ENCODE measurements at places on chromosomes 13 and 19.

DNA sequence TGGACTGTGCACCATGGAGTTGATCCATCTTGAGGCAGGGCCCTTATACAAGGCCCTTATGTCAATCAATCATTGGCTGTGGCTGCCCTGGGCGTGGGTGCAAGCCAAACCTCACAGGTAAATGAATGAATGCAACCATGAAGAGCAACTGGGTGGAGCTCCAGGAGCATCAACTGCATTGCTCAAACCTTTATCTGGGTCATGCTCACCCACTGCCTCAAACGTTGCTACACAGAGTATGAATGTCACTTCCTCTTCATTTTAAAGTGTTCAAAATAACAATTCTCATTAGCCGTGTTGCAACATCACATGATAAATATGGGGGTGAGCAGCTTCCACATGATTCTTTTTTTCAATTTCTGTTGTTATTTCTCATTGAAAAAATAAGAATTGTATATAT is 6.4 kb upstream of the ZNF333 start:
- no peak for DNase-seq

- DNase-seq, result no peak
Observed at GRCh38 chr19:11227195-11227886, 12.1 kb upstream of the ANGPTL8 start.

- no peak for DNase-seq
Observed at GRCh38 chr19:51252306-51253079, 1.6 kb downstream of the SIGLECL1 start.

- peak; percentile 22 for DNase-seq
Observed at GRCh38 chr13:25375727-25376358, 4.1 kb downstream of the ATP8A2 start.

DNA sequence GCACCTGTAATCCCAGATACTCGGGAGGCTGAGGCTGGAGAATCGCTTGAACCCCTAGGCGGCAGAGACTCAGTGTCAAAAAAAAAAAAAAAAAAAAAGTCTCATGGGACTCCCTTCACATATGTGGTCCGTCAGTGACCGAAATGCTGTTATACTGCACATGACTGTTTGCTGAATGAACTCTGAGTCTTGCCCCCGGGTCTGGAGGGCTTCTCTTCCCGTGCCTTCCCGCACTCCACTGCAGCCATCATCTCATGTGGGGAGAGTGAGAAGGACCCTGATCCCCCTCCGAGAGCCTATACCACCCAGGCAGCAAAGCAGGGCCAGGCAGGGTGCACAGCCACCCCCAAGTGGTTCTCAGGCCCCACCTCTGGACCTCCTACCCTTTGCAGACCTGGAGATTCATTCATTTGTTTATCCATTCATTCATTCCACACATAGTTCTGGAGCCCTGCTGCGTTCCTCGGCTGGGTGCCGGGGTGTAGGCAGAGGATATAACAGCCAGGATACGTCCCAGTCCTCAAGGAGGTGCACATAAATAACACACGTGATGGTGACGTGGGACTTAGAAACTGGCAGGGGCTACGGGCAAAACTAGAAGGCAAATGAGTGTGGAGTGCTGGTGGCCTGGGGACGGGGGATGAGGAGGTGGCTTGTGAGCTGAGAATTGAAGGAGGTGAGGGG is 14.2 kb downstream of the NDUFA11 start:
- DNase-seq, result no peak

DNA sequence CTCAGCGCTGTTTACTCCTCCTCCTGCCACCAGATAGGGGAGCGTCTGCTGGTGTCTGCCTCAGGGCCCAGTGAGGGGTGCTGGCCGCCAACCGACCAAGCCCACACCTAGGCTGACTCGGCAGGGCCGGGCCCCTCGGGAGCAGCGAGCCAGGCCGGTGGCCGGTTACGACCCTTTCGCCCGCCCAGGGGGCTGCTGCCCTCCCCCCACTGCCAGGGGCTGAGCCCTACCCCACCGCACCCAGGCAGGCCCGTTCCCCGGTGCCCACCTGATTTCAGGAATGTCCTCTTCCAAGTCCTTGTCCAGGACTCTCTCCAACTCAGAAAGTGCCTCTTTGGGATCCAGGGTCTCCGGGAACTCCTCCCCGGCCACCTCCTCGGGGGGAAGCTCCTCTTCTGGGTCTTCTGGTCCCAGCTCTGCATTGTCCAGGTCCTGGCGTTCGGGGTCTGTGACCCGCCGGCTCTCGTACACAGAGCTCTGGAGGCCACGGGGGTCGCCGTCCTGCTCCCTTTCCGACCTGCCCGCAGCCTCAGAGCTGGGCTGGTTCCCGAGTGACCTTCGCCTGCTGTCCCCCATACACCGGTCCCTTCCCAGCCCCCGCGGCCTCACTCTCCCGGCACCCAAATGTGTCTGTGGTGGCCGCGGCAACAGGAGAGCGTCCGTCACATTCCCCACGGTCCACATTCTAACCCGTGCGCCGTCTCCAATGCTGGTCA is 31.0 kb upstream of the MIER2 start:
- DNase-seq, result no peak

- DNase-seq, result no peak
Observed at GRCh38 chr13:47831265-47831664, 169.8 kb downstream of the SUCLA2 start.

- no peak for DNase-seq
Observed at GRCh38 chr19:3129112-3129511, 6.7 kb upstream of the GNA15 start.

DNA sequence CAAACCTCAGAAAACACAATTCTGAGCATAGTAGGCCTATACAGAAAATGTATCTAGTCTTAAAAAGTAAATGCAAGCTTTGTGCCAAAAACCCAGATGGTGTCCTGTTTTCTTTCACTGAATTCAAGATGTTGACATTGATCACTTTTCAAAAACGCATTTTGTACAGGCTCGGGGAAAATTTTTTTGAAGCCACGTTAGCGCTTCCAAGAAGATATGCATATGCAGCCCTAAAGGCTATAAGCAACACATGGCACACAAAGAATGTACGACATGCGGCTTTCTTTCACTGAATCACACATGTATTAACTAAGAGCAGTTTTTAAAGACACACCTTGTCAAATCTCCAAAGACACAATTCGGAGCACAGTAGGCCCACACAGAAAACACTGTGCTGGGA is 115.4 kb downstream of the MRPL57 start:
- DNase-seq, result no peak

GRCh38 chr13:105798541-105798940 is 736.9 kb downstream of the EFNB2 start:
- no peak for DNase-seq

DNA sequence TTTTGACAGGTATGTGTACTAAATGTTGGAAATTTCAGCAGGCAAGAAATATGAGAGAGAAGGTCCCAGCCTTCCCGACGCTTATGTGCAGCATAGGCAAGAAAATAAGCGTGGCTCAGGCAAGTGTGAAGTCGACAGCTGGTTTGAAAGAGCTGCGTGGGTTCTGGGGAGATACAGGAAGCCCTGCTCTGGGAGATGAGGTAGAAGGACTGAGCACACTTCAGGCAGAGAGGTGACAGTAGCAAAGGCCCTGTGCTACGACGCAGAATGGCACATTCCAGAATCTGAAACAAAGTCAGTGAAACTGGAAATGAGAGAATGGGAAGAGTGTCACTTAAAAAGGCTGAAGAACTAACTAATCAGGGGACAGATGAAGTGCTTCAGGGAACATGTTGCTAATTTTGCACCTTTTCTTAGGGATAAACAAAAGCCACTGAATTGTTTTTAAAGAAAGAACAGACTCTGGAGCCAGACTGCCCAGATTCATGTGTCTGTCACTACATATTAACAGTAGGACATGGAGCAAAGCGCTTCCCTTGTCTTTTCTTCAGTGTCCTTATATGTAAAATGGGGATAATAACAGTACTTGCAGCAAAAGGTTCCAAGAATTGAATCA is 160.1 kb downstream of the SPRY2 start:
- DNase-seq, result no peak

DNA sequence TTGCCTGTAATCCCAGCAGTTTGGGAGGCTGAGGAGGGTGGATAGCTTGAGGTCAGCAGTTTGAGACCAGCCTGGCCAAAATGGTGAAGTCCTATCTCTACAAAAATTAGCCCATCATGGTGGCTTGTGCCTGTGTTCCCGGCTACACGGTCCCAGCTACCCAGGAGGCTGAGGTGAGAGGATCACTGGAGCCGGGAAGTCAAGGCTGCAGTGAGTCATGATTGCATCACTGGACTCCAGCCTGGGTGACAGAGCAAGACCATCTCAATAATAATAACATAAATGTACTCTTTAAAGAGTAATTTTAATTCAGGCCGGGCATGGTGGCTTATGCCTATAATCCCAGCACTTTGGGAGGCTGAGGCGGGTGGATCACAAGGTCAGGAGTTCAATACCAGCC is 38.7 kb downstream of the SKA3 start:
- DNase-seq, result no peak
